ENCODE measurements at places on chromosomes 16 and 17.

DNA sequence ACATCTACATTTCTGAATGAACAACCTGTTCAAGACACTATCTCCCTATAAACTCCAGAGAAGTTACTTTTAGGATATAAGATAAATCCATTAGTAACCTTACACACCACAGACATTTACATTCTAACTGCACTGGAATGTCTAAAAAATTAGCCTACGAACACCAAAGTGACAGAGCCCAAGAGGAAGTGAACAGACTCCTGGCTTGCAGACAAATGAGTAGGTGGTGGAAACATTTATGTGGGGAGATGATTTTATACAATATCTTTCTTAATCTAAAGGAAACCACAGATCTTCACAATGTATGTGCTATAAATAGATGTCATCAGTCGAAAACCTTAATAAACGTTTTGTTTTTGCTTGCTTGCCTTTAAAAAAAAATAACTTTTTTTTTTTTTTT lies 18.8 kb downstream of the ZNF652 start:
- DNase-seq: no peak

DNA sequence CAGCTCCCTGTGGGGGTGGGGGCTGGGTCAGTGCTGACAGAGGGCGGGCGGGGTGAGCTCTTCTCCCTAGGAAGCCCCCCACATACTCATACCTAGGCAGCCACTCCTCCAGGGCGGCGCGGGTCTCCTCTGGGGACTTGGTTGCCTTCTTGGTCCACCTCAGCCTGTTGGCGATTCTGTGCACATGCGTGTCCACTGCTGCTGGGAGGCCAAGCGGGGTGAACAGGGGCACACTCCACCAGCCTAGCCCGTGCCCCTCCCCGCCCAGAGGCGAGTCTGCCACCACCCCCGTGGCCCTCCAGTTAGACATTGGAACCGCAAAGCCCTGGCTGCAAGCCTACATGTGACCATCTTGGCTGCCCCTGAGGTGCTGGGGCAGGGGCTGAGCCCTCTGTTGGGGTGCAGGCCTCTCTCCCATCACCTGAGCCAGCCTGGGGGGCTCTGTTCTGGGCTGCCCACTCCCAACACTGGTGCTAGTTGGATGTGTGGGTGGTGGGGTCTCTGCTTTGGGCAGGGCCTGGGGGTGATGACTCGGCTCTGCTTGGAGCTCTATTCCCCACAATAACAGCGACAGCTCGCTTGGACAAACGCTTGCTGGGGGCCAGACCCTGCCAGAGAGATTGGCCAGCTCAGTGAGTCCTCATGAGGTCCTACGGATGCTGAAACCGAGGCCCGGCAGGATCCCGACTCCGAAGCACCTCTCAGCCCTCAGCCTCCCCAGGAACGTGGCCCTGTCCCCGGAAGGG lies 7.4 kb downstream of the NTHL1 start:
- DNase-seq: no peak

DNA sequence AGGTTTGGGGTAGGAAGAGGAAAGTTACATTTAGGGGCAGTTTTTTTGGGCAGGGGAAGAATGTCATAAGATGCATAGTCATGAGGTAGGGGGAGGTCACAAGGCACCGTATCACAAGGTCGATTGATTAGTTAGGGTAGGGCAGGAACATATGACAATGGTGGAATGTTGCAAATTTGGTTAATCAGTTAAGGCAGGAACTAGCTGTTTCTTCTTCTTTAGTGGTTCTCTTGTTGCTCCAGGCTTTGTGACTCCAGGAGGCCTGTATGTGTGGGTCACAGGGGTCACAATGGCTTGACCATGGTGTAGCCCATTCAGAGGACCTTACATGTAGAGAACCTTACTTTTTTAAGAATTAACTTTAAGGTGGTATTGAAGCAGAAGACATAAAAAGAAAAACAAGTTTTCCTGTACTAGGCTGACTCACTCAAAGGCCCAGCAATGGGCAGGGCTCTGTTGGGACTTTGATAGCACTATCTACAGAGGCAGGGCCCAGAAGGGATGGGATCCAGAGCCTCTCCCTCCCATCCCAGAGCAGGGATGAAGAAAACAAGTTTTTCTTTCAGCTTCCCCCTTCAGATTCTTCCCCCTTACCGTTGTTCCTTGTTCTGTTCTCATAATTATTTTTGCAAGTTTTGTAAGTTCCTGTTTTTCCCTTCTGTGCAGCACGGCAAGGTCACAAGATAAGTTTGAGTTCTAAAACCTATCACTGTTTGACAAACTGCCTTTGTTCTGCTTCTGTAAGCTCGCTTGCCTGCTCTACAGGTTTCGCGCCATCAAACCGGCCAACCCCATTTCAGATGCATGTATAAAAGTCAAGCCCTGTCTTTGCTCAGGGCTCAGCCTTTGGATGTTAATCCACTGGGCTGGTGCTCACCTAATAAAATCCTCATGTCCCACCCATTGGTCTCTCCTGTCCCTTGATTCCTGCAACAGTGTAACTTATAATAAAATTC lies 45.8 kb upstream of the ATF7IP2 start:
- no peak for DNase-seq

- DNase-seq: no peak
Observed at GRCh38 chr17:57724026-57724728, 20.9 kb downstream of the CCDC182 start.

GRCh38 chr17:68296217-68297191 lies 5.2 kb downstream of the ARSG start:
- DNase-seq: no peak
